Stimulated activated CD8-positive, alpha-beta memory T cell treated with anti-CD3 and anti-CD28 coated beads, Interleukin-15, amount 100 ng/mL, for 1 hour (primary cell): ENCODE measurements at places on chromosomes 7 and 10.

DNA sequence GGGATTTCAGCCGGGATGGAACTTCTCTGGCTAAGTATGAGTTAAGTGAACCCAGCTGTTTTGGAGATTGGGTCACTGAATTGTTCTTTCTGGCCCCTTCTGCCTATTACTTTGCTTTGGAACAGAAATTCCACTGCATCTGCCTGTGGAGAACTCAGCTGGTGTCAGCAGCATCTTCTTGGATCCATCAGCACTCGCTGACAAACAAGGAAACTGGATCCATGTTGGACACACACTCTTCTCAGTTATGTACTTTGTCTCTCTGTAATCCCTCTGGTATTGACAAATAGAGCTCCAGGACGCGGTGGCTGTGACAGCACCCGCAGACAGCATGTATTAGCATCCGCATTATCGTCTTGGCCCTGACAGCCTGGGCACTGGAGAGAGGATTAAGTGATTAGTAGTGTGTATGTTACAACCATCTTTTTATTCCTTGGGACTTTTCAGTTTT lies 73.0 kb upstream of the BMPER start:
- DNase-seq: no peak

DNA sequence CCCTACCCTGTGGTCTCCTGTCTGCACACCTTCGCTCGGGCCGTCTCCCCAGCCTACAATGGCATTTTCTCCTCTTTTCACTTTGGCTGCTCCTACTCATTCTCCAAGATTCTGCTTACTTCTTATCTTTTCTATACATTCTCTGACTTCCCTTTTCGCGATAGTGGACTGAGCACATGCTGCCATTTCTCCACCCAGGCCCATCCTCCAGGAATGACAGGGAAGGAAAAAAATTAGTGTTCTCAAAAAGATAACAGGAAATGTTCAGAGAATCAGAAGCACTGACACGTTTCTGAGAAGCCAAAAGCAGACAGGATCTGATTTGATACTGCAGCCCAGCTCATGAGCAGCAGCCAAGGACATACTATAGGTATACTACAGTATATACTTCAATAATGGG lies 6.4 kb upstream of the ANXA11 start:
- DNase-seq: no peak

DNA sequence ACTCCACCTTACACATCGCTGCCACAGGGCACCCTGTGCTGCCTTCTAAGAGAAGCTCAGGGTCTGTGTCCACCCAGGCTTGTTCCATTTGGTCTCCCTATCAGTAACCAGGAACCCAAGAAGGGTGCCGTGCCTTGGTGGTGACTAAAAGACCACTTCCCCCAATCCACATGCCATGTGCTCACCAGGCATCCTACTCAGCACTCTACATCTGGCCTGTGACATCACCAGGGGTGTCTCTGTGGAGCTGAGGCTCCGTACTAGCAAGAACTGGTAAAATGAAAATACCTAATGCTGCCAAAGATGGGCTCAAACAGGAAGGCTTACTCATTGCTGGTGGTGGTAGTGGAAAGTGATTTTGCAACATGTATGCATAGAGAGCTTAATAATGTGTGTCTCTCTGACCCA lies 19.0 kb upstream of the C10orf71 start:
- DNase-seq: no peak

- no peak for DNase-seq
These were observed 1148.5 kb upstream of the CELF2 start for GRCh38 chr10:9869205-9869604.

- no peak for DNase-seq
These were observed 119.0 kb downstream of the CREB5 start for GRCh38 chr7:28531291-28531690.

GRCh38 chr7:108327353-108327752 lies 128.9 kb downstream of the NRCAM start:
- no peak for DNase-seq

DNA sequence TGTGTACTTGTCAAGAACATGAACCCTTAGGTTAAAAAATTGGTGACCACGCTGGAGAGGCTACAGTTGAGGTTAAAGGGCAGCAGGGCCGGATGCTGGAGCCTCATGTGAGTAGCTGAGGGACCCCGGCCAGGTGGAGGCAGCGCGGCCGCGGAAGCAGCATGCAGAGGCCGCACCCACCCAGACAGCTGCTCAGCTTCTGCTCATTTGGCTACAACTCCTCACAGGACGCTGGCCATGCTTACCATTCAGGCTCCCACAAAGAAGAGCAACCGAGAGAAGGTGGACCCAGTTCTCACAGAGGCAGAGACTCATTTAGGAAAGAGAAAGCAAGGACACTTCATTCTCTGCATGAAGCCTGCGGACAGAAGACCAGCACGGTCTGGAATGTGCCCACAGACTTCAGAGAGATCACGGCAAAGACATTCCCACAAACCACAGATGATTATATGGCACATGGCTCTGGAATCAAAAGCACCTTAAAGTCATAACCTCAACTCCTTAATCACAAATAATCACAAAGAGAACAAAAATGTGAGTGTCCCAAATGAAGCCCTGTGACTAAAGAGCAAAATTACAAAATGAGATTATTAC lies 94.4 kb downstream of the VOPP1 start:
- DNase-seq: no peak

- no peak for DNase-seq
These were observed 57.6 kb downstream of the CNNM2 start for GRCh38 chr10:102975483-102976379.

DNA sequence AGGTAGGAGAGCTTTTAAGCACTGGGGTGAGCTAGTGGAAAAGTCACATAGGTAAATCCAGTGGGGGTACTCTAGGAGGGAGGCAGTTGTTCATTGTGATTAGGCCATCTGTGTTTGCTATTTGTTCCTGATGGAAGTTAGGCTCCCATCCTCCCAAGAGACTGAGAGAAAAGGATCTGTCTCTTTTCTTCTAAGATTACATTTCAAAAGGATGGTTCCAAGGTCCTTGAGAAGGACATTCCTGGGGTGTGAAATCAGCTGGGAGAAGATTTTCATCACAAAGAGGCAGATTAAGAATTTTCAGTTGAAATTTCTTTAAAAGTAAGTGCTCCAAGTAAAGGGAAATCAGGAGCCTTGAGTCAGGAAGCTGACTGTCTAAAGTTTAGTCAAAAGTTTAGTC lies 210.8 kb upstream of the CSTF2T start:
- no peak for DNase-seq

- no peak for DNase-seq
These were observed 3.0 kb downstream of the ADCK2 start for GRCh38 chr7:140675726-140676125.

GRCh38 chr10:47435081-47435480 lies 48.8 kb downstream of the ANXA8 start:
- no peak for DNase-seq

- DNase-seq: no peak
These were observed 396.3 kb upstream of the FZD8 start for GRCh38 chr10:36038316-36038955.

DNA sequence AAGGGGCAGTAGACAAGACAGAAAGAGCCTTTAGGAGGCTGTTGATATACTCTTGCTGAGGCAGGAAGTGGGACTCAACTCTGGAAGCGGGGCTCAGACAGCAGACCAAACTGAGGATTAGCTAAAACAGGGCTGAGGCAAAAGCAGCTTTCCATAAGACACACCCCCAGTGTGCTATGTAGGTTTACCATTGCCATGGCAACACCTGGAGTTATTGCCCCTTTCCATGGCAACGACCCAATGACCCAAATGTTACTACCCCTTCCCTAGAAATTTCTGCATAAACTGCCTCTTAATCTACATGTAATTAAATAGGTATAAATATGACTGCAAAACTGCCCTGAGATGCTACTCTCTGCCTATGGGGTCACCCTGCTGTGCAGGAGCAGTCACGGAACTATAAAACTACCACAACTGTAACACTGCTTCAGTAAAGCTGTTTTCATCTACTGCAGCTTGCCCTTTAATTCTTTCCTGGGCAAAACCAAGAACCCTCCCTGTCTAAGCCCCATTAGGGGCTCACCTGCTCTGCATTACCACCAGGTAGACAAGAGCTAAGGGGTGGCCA lies 348.4 kb upstream of the PODXL start:
- DNase-seq: no peak

- DNase-seq: no peak
These were observed 39.1 kb upstream of the PARD3 start for GRCh38 chr10:34854147-34854601.

DNA sequence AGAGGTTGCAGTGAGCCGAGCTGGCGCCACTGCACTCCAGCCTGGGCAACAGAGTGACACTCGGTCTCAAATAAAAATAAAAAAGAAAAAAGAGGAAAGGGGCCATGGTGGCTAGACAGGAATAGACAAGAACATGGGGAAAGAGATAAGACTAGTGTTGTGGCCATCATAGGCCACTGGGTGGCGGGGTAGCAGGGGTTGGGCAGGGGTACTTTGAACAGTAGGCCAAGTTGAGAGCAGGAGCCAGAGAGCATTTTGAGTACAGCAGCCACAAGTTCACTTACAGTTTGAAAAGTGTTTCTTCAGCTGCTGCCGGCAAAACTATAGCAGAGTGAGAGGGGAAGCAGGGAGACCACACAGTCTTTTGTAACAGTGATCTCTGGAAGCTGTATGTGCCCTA lies 656.0 kb downstream of the CNTNAP2 start:
- DNase-seq: no peak

- no peak for DNase-seq
These were observed 48.5 kb downstream of the NXPH1 start for GRCh38 chr7:8481752-8482446.

DNA sequence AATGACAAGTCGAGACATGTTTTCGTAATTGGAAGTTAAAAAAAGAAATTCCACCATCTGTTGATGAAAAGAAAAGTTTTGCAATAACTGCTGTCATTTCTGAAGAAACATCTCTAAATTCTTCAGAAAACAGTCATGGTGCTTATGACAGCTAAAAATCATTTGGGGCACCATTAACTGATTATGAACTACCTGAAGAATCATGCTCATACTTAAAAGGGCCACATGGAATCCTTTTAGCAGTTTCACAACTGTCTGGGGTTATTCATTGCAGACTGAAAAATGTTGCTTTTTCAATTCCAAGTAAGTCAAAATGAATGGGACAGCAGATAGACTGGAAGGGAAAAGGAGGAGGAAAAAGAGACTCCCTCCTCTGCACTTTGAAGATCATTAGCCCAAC lies 134.2 kb downstream of the CHN2 start:
- no peak for DNase-seq

GRCh38 chr7:42233695-42234331 lies 3.2 kb downstream of the GLI3 start:
- DNase-seq: no peak

GRCh38 chr10:1573334-1573969 lies 163.9 kb downstream of the ADARB2 start:
- DNase-seq: no peak

GRCh38 chr10:113138937-113139585 lies 189.0 kb downstream of the TCF7L2 start:
- DNase-seq: no peak

- no peak for DNase-seq
These were observed 447.8 kb upstream of the C7orf33 start for GRCh38 chr7:148142660-148143248.

- DNase-seq: no peak
These were observed 509.0 kb upstream of the PODXL start for GRCh38 chr7:132065193-132065988.

DNA sequence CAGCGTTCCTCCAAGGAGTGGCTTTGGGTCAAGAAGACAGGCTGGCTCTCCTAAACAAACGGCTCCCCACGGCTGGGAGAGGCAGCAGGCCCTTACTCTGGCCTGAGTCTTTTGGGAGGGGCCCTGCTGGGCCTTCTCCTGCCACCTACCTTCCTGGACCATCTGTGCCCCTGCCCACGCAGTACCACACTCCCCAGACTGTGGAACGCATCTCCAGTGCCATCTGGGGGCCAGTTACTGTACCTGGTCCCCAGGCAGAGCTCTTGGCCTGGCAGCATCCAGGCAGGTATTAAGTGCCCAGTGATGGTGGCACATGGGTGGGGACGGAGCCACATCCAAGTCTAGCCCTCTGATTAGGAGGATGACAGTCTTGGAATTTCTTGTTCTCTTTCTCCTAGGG lies 14.4 kb downstream of the ALKBH4 start:
- no peak for DNase-seq

GRCh38 chr7:129843365-129843898 lies 109.3 kb downstream of the UBE2H start:
- DNase-seq: no peak

GRCh38 chr10:126243971-126244370 lies 144.3 kb downstream of the ADAM12 start:
- no peak for DNase-seq

GRCh38 chr7:5541087-5541992 lies 117.7 kb upstream of the TNRC18 start:
- no peak for DNase-seq

GRCh38 chr7:157021871-157022680 lies 11.6 kb upstream of the MNX1 start:
- no peak for DNase-seq

- no peak for DNase-seq
These were observed 1.4 kb downstream of the LANCL2 start for GRCh38 chr7:55366461-55367070.

DNA sequence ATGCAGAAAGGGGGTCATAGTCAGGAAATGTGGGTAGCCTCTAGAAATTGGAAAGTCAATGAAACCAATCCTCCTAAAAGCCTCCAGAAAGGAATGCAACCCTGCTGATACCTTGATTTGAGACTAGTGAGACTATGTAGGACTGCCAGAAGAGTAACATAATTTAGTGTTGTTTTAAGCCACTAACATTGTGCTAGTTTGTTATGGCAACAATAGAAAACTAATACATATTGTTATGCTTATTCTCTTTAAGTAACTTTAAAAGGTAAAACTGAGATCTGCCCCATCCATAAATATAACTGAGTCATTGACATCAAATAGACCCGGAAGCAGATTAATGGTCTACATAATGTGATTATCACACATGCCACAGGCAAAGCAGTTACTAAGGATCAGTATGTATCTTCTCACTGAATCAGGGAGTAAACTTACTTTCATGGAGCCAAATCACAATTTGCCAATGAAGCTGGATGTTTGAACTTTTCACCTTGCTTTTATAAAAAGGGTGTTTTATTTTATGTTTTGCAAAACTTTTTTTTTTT lies 146.4 kb upstream of the TMEM106B start:
- DNase-seq: no peak

- no peak for DNase-seq
These were observed 257.2 kb upstream of the CACNA2D1 start for GRCh38 chr7:82700741-82701140.

GRCh38 chr7:107856806-107857540 lies 34.0 kb upstream of the DLD start:
- DNase-seq: no peak

DNA sequence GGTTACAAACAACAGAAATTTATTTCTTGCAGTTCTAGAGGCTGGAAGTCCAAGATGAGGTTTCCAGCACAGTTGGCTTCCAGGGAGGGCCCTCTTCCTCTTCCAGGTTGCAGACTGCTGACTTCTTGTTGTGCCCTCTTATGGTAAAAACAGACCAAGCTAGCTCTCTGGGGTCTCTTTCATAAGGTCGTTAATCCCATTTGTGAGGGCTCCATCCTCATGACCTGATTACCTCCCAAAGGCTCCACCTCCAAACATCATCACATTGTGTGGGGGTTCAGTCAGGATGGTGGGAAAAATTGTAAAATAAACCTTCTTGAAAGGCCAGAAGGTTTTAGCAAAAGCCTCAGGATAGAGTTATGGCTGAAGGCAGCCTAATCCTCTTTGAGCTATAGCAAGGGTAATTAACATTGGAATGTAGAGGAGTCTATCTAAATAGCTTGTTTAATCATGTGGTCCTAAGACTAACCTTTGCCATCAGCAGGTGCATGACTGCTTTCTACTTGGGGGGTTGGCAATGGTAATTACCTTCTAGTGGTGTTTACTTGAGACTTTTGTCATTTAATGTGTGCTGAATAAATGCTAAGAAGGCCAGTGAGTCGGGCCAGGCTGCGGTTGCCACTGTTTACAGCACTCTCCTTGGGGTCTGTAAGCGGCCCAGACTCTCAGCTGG lies 80.8 kb downstream of the PPP1R17 start:
- DNase-seq: no peak
